ENCODE measurements at places on chromosomes 11 and 22. TPM values are rescaled to one million over a fixed set of nuclear protein-coding genes. Genes with fewer than 3 reads are reported as not detected.
A peak's percentile ranks its signal among the peaks of the same experiment; 100 is the strongest.

The PLA2G3 gene
- not detected for total RNA-seq

The MIOX gene
- total RNA-seq: not detected

The BCO2 gene
- 0.42 TPM for total RNA-seq

The EFCAB6 gene
- total RNA-seq: 0.50 TPM

The GRM5 gene
- total RNA-seq: not detected

The CLCF1 gene
- 6.9 TPM for total RNA-seq

The OR5AR1 gene
- total RNA-seq: not detected

The ZP1 gene
- not detected for total RNA-seq

The IGF2 gene
- 31.5 TPM for total RNA-seq

The UPK3A gene
- total RNA-seq: not detected

GRCh38 chr22:37115032-37115431, 5.5 kb upstream of the TMPRSS6 start:
- H3K4me3 ChIP-seq: no peak overlapping the region
- H3K4me1 ChIP-seq: no peaks in the 10 kb centered on the region
- H3K27me3 ChIP-seq: peaks cover 21% of the 10 kb centered on the region
- no peak overlapping the region for H3K27ac ChIP-seq
- DNase-seq: no peak

DNA sequence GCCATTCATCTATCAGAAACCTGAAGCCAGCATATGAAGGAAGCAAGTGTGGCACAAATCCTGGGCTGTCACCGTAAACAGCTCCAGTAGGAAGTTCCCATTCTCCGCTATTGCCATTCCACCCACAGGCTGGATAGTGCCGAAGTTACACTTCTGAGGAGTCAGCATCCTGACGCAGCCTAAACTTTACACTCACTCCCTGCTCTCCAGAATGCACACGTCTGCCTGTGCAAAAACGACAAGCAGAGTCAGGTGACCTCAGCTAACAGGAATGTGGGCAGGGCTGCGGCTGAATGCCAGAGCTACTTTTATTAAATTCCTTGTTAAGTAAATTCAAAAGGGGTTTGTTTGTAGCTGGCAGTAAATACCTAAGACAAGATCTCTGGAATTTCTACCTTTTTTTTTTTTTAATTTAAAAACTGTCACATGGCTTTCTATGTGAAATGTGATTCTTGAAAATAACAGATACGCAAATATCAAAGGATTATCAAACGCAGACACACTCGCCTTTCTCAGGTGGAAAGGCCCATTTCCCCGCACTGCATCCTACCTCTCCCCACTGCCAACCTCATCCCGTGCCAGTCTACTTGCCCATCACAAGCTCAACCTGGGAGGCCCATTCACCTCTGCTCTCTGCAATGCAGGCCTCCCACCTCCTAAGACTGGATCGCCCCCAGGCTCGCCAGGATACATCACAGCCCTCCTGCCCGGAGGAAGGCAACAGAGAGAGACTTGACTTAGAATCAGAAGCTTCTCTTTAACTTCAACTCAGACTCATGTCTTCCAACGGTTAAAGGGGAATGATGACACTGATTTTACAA, 33.5 kb downstream of the NFRKB start:
- H3K27ac ChIP-seq: peak overlapping the region; percentile 94
- DNase-seq: peak; percentile 93
- H3K4me3 ChIP-seq: peak overlapping the region; percentile 28
- no peaks in the 10 kb centered on the region for H3K27me3 ChIP-seq
- peaks cover 16% of the 10 kb centered on the region for H3K36me3 ChIP-seq
- H3K4me1 ChIP-seq: peaks cover 28% of the 10 kb centered on the region

DNA sequence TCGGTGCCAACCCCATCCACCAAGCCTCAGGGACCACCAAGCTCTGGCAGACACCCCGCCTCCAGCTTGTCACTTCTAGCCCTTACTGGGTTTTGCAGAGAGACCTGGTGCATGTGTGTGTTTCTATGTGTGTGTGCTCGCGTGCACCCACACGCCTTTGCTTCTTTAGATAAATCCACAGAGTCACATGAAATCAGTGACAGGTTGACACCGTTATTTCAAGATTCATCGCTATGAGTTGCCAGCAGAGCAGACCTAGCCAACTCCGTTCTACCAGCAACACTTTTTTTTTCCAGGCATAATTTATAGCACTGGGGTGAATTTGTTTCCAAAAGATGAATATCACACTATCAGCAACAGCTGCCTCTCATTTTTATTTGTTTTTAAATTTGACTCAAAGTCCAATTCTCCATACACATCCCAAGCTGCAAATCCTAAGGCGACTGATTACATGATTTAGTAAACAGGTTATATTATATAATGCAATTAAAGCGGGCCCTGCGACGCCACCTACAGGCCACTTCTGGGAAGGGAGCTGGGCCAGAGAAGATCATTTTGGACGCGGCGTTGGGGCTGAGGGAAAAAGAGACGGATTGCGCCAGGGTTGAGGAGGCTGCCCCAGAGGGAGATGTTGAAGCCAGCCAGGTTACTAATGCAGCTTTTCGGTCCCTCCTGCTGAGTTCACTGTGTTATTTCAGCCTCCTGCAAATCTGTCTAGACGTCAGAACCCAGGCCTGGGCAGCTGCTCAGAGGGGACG, 150.5 kb downstream of the FEZ1 start:
- H3K4me3 ChIP-seq: no peak overlapping the region
- H3K27me3 ChIP-seq: no peaks in the 10 kb centered on the region
- H3K36me3 ChIP-seq: no peaks in the 10 kb centered on the region
- no peak for DNase-seq
- no peak overlapping the region for H3K27ac ChIP-seq

DNA sequence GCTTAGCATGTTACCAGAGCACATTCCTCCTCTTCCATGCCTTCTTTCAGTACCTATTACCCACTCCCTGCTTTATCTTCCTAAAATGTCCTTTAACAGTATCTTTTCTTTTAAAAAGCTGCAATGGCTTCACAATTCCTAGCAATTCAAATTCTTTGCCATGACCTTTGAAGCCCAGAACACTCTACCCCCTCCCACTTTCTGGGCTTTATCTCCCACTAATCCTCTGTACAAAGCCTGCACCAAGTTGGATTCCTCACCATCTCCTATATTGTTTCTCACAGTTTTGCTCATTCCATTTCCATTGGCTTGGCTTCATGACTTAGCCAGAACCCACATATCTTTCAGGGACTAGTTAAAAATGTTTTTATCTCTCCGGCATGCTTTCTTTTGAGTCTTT, 80.9 kb downstream of the FAM76B start:
- no peak overlapping the region for H3K27ac ChIP-seq
- no peak overlapping the region for H3K4me3 ChIP-seq
- H3K36me3 ChIP-seq: no peaks in the 10 kb centered on the region
- no peaks in the 10 kb centered on the region for H3K4me1 ChIP-seq
- H3K27me3 ChIP-seq: no peaks in the 10 kb centered on the region

- no peaks in the 10 kb centered on the region for H3K36me3 ChIP-seq
- H3K4me1 ChIP-seq: no peaks in the 10 kb centered on the region
- H3K27me3 ChIP-seq: peaks cover 18% of the 10 kb centered on the region
- H3K4me3 ChIP-seq: no peak overlapping the region
- no peak overlapping the region for H3K27ac ChIP-seq
Observed at GRCh38 chr22:41982865-41983264, 13.6 kb downstream of the SEPTIN3 start.

GRCh38 chr11:123833095-123833494, 26.9 kb upstream of the OR6M1 start:
- DNase-seq: no peak
- no peaks in the 10 kb centered on the region for H3K27me3 ChIP-seq
- no peak overlapping the region for H3K4me3 ChIP-seq
- no peaks in the 10 kb centered on the region for H3K4me1 ChIP-seq

GRCh38 chr11:61918938-61919704, 1.8 kb upstream of the RAB3IL1 start:
- H3K4me3 ChIP-seq: no peak overlapping the region
- H3K36me3 ChIP-seq: peaks cover 3% of the 10 kb centered on the region
- DNase-seq: peak; percentile 48
- H3K27me3 ChIP-seq: no peaks in the 10 kb centered on the region
- H3K4me1 ChIP-seq: peaks cover 50% of the 10 kb centered on the region

- no peak overlapping the region for H3K4me3 ChIP-seq
- no peaks in the 10 kb centered on the region for H3K4me1 ChIP-seq
- no peaks in the 10 kb centered on the region for H3K27me3 ChIP-seq
- no peak for DNase-seq
Observed at GRCh38 chr11:115393950-115394349, 110.3 kb downstream of the CADM1 start.

GRCh38 chr11:93505703-93506102, 37.5 kb downstream of the SMCO4 start:
- DNase-seq: no peak
- no peaks in the 10 kb centered on the region for H3K4me1 ChIP-seq
- no peak overlapping the region for H3K4me3 ChIP-seq
- H3K27me3 ChIP-seq: no peaks in the 10 kb centered on the region

DNA sequence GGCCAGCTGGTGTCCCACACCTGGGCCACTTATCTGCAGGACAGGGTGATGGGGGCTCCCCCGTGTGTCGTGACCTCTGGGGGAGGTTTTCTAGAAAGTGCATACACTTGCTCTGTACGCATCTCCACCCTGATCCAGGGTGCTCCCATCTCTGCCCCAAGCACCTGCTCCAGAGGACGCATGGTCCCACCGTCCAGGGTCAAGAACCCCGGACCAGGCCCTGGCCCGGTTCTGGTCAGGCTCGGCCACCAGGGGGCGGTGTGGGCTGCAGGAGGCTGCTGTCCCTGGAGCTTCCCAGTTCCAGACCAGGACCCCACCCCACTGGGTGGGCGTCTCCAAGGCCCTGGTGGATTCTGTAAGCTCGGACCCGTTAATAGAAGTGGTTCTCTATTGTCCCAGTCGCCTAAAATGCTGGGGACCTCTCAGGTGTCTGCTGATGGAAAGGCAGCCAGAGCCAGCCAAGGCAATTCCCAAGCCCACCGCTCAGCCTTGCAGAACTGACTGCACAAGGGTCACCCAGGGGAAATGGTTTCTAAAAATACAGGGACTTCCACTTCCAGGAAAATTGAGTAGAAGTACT, 34.7 kb upstream of the SEPTIN5 start:
- no peak overlapping the region for H3K4me3 ChIP-seq
- peak; percentile 31 for DNase-seq
- H3K4me1 ChIP-seq: no peaks in the 10 kb centered on the region
- no peak overlapping the region for H3K27ac ChIP-seq
- H3K27me3 ChIP-seq: peaks cover 7% of the 10 kb centered on the region

DNA sequence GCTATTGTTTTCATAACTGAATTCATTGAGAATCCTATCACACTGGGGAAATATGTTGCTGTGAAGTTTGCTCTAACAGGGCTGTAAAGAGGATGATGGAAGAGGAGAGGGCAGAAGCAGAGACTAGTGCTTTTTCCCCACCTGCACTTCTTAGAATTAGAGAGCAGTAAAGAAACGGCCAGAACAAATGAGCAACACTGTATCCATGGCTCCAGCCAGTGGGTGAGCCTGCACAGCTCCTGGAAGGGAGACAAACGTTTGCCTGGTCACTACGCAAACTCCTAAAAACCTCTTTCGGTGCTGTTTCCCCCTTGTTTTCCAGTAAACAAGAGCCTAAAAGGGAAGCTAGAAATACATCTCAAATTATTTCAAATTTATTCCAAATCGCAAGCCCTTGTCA, 22.2 kb upstream of the OR10D3 start:
- H3K27ac ChIP-seq: no peak overlapping the region
- no peak overlapping the region for H3K4me3 ChIP-seq
- no peaks in the 10 kb centered on the region for H3K4me1 ChIP-seq
- H3K36me3 ChIP-seq: no peaks in the 10 kb centered on the region
- H3K27me3 ChIP-seq: no peaks in the 10 kb centered on the region

- no peak overlapping the region for H3K27ac ChIP-seq
- H3K36me3 ChIP-seq: no peaks in the 10 kb centered on the region
- no peaks in the 10 kb centered on the region for H3K27me3 ChIP-seq
- no peak overlapping the region for H3K4me3 ChIP-seq
- H3K4me1 ChIP-seq: peaks cover 3% of the 10 kb centered on the region
Observed at GRCh38 chr22:23315341-23315917, 135.1 kb downstream of the BCR start.

GRCh38 chr22:49777569-49778249, 50.0 kb downstream of the BRD1 start:
- no peaks in the 10 kb centered on the region for H3K27me3 ChIP-seq
- no peak overlapping the region for H3K4me3 ChIP-seq
- no peak for DNase-seq

DNA sequence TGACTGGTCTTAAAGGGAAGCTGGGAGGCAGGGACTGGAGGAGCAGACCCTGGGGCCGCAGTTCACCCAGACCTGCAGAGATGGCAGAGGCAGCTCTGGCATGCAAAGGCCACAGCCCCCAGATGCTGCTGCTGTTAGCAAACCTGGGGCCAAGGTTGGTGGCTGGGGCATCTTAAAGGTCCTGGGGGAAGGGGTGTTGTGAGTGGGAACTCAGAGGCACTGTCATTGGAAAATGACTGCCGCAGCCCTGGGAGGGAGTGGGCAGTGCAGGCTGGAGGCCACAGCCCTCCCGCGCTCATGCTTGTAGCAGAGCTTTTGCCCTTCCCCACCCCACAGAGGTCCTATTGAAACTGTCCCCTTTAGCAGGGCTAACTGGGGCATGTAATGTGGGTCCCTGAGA, 111.8 kb downstream of the CTTN start:
- no peaks in the 10 kb centered on the region for H3K4me1 ChIP-seq
- H3K36me3 ChIP-seq: no peaks in the 10 kb centered on the region
- no peak overlapping the region for H3K4me3 ChIP-seq

GRCh38 chr11:71129624-71130023, 122.8 kb downstream of the SHANK2 start:
- H3K27me3 ChIP-seq: no peaks in the 10 kb centered on the region
- no peaks in the 10 kb centered on the region for H3K4me1 ChIP-seq
- no peak for DNase-seq
- no peak overlapping the region for H3K27ac ChIP-seq
- H3K36me3 ChIP-seq: no peaks in the 10 kb centered on the region

- H3K27me3 ChIP-seq: no peaks in the 10 kb centered on the region
- DNase-seq: no peak
- no peak overlapping the region for H3K4me3 ChIP-seq
- H3K36me3 ChIP-seq: no peaks in the 10 kb centered on the region
Observed at GRCh38 chr11:31340903-31341572, 28.5 kb downstream of the DCDC1 start.

GRCh38 chr11:104033561-104033960, 2.9 kb upstream of the DDI1 start:
- H3K4me1 ChIP-seq: peaks cover 4% of the 10 kb centered on the region
- no peaks in the 10 kb centered on the region for H3K27me3 ChIP-seq
- H3K4me3 ChIP-seq: no peak overlapping the region
- no peaks in the 10 kb centered on the region for H3K36me3 ChIP-seq
- no peak overlapping the region for H3K27ac ChIP-seq
- DNase-seq: no peak

- H3K36me3 ChIP-seq: no peaks in the 10 kb centered on the region
- H3K4me3 ChIP-seq: no peak overlapping the region
- no peaks in the 10 kb centered on the region for H3K27me3 ChIP-seq
- no peak overlapping the region for H3K27ac ChIP-seq
Observed at GRCh38 chr11:117560780-117561530, 233.3 kb downstream of the CEP164 start.

- H3K36me3 ChIP-seq: no peaks in the 10 kb centered on the region
- H3K27me3 ChIP-seq: no peaks in the 10 kb centered on the region
- no peak for DNase-seq
- peaks cover 19% of the 10 kb centered on the region for H3K4me1 ChIP-seq
Observed at GRCh38 chr22:22943521-22944267, 56.1 kb downstream of the IGLL5 start.

- no peak for DNase-seq
- no peaks in the 10 kb centered on the region for H3K36me3 ChIP-seq
- H3K27ac ChIP-seq: no peak overlapping the region
- no peaks in the 10 kb centered on the region for H3K27me3 ChIP-seq
Observed at GRCh38 chr11:134745456-134745855, 333.4 kb upstream of the B3GAT1 start.
